ENCODE measurements at places on chromosomes 4 and X.

DNA sequence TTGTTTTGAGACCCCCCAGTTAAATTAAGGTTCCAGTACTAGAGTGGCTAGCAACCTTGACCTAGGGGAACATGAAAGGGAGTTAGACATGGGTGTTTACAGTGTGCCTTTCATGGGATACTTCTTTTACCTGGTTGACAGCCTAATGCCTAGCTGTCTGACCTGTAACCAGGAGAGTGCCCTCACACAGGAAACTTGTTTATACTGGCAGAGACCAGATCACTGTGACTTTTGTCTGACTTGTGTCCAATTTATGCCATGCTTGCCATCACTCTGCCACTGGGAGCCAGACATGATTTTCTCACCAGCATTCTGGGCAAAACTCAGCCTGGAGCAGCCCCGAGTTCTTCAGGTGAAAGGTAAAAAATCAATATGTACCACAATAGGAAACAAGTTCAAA is 305.9 kb downstream of the CHIC1 start:
- no peak for DNase-seq

- DNase-seq: no peak
These were observed 9.4 kb downstream of the FNIP2 start for GRCh38 chr4:158778156-158778711.

GRCh38 chr4:67883902-67884301 is at the start of gene TMPRSS11D:
TMPRSS11D (minus strand) TSS chr4:67884002; CDS start chr4:67883933, 69 bp downstream.
- DNase-seq: no peak

GRCh38 chr4:89954906-89955695 is 60.4 kb downstream of the MMRN1 start:
- DNase-seq: no peak

DNA sequence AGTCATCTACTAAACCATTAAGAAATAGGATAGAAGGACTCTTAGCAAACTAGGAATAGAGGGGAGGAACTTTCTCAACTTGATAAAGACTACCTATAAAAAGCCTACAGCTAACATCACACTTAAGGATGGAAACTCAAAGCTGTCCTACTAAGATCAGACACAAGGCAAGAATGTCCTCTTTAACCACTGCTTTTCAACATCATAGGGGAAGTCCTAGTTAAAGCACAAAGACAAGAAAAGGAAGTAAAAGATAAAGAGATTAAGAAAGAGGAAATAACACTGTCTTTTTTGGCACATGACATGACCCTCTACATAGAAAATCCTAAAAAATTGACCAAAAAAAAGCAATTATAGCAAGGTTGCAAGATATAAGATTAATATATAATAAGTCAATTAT is 136.6 kb downstream of the FBXW7 start:
- DNase-seq: no peak

DNA sequence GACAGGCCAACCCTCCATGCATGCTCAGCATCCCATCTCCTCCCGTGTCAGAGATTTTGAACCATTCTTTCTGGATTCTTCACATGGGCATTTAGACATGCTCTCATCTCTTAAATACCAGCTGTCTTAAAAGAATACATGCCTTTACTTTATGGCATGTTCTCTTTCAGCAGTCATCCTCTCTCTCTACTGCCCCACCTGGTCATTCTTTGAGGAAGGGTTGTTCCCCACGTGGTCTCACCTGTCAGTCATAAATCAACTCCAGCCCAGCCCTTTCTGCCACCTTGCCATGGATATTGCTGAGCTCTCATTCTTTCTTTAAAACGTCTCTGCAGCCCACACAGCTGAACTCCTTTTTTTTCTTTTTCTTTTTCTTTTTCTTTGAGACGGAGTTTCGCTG is 111.3 kb downstream of the ARHGAP10 start:
- peak; percentile 21 for DNase-seq

DNA sequence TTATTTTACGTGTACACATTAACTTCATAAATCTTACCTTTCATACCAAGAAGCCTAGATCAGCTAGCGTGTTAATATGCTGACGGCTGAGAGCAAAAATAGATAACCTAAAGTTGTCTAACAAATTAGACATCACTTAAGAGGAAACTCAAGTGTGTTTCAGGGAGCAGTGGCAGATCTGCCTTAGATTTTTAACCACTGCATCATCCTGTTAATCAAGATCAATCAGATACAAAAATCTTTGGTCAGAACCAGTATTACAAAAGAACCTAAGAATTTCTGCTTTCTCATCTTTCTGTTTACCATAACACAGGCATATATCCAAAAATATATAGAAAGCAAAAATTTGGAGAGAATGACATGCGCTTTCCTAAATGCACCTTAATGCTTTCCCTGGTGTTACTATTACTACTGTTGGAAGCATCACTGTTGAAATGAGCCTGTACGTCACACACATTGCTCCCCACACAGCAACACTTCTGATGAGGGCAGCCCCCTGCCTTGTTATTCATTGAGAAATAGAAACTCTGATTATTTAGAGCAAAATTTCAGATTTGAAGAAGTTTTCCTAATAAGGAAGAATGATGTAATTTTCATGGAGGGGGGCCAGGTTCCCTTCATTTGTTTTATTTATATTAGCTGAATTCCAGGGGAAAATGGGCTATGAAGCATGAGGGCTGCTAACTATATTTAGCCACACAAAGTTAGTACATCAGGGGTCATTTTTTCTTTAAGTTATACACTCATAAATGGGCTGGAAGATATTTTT is 152.3 kb downstream of the CBR4 start:
- no peak for DNase-seq

- DNase-seq: no peak
These were observed 3.4 kb downstream of the TEX13B start for GRCh38 chrX:107978707-107979307.

GRCh38 chr4:121375262-121375661 is 5.6 kb downstream of the QRFPR start:
- DNase-seq: no peak

DNA sequence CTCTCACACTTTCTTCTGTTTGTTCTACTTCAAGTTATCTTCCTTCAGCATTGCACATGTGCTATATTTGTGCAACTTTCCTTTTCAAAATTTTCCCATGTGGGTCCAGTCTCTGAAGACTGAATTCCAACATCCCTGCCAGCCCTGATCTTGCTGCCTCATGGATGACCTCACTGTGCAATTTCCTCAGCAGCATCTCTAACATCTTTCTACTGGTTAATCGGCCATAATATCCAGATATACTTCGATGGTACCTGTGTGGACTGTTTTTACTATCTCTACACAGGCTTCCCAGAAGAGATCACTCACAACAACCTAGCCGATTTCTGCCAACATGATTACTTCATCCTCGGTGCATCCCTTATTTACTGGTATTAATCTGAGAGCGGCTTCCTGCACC is 41.5 kb downstream of the GPM6A start:
- no peak for DNase-seq

Data from DMS 273 treated with DMSO at 0.1 percent for 48 hours (cell line).